Osteocyte (in vitro differentiated cells): ENCODE measurements at places on chromosomes 3 and 15. TPM values are rescaled to one million over a fixed set of nuclear protein-coding genes. Genes with fewer than 3 reads are reported as not detected.
A peak's percentile ranks its signal among the peaks of the same experiment; 100 is the strongest.

- H3K36me3 ChIP-seq: peaks cover 19% of the 10 kb centered on the region
- H3K4me3 ChIP-seq: peak overlapping the region; percentile 96
- H3K27ac ChIP-seq: peak overlapping the region; percentile 100
- DNase-seq: no peak
- H3K27me3 ChIP-seq: no peaks in the 10 kb centered on the region
- peaks cover 58% of the 10 kb centered on the region for H3K4me1 ChIP-seq
Observed at GRCh38 chr15:50353251-50353974, 1.6 kb downstream of the GABPB1 start.

DNA sequence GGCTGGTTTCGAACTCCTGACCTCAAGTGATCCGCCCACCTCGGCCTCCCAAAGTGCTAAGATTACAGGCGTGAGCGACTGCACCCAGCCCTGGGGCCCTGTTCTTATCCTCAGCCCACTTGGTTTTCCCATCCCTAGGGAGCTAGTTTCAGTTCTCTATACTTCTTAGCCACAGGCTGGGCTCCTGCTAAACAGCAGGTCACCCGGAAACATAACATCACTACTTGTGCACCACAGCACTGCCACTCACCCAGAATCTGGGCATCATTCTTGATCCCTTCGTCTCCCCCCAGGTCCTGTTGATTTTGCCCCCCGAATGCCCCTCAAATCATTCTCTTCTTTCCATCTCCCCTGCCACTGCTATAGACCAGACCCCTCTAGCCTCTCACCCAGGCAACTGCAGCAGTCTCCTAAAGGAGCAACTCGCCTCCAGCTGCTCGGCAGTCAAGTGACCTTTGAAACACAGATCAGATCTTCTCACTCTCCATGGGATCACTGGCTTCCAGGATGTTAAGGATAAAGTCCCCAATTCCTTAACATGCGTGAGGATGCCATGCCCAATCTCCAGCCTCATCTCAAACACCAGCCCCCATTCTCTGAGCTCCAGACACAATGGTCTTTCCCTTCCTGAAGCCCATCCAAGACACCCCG lies 5.6 kb upstream of the AP3S2 start:
- no peak overlapping the region for H3K4me3 ChIP-seq
- H3K36me3 ChIP-seq: peaks cover 21% of the 10 kb centered on the region
- DNase-seq: peak; percentile 57
- H3K27ac ChIP-seq: no peak overlapping the region
- H3K27me3 ChIP-seq: no peaks in the 10 kb centered on the region

LMAN1L gene
- total RNA-seq: not detected in 2 replicates

CP gene
- total RNA-seq: 0.32 TPM in 1 of 2 replicates, not detected in the other

MEX3B gene
- 22.7 and 24.5 TPM in 2 replicates for total RNA-seq
